ENCODE measurements at places on chromosomes 5 and 9. TPM values are rescaled to one million over a fixed set of nuclear protein-coding genes. Genes with fewer than 3 reads are reported as not detected.

Gene FAM151B
- total RNA-seq = 9.8 TPM

Gene PTPN3
- 5.9 TPM for total RNA-seq

Gene KLF4
- 40.8 TPM for total RNA-seq

Gene RABGAP1
- total RNA-seq = 83.2 TPM

Gene SERINC5
- 30.6 TPM for total RNA-seq

Gene RANBP3L
- total RNA-seq = 8.4 TPM

Gene FSTL4
- total RNA-seq = 0.51 TPM

Gene DMRT2
- total RNA-seq = 19.1 TPM

Gene PCDHB5
- 5.6 TPM for total RNA-seq

Gene SV2C
- total RNA-seq = 0.31 TPM

Gene CCL28
- total RNA-seq = 13.0 TPM

Gene TLX3
- not detected for total RNA-seq

Gene PAEP
- total RNA-seq = not detected

Gene PCDHB7
- total RNA-seq = 3.3 TPM

Gene GCNT4
- total RNA-seq = 0.82 TPM

Gene MYOZ3
- 51.5 TPM for total RNA-seq

Gene FREM1
- 18.2 TPM for total RNA-seq

Gene F2RL2
- total RNA-seq = 9.8 TPM

Gene BTF3
- 332 TPM for total RNA-seq

Gene SPINK1
- not detected for total RNA-seq

Gene PCDHGA10
- total RNA-seq = 6.1 TPM

Gene SH3GL2
- 0.21 TPM for total RNA-seq

Gene CAMK4
- total RNA-seq = 8.4 TPM

Gene SARDH
- total RNA-seq = 8.0 TPM

Gene DEPDC1B
- total RNA-seq = 10.5 TPM

Gene HMCN2
- 30.9 TPM for total RNA-seq

Gene RAD1
- total RNA-seq = 24.3 TPM

Gene PCDHGA2
- total RNA-seq = 3.7 TPM

Gene TAF11L10
- not detected for total RNA-seq

Gene PCDHAC2
- total RNA-seq = 4.6 TPM

Gene CARTPT
- total RNA-seq = not detected

Gene CTXN3
- 4.6 TPM for total RNA-seq

Gene IFNB1
- total RNA-seq = not detected

Gene ANKRD18B
- 6.6 TPM for total RNA-seq

Gene CD72
- 1.7 TPM for total RNA-seq

Gene PKD2L2
- total RNA-seq = 1.9 TPM

Gene PTGES2
- 55.2 TPM for total RNA-seq

Gene PLPPR1
- 0.92 TPM for total RNA-seq

Gene LECT2
- total RNA-seq = not detected

Gene CMYA5
- 739 TPM for total RNA-seq

Gene TAF11L5
- not detected for total RNA-seq

Gene ENDOG
- 30.7 TPM for total RNA-seq

Gene CCDC192
- 0.31 TPM for total RNA-seq

Gene UGT3A1
- 26.6 TPM for total RNA-seq

Data from tongue (tissue), 3 donors.